ENCODE measurements at places on chromosomes 11 and 22.

DNA sequence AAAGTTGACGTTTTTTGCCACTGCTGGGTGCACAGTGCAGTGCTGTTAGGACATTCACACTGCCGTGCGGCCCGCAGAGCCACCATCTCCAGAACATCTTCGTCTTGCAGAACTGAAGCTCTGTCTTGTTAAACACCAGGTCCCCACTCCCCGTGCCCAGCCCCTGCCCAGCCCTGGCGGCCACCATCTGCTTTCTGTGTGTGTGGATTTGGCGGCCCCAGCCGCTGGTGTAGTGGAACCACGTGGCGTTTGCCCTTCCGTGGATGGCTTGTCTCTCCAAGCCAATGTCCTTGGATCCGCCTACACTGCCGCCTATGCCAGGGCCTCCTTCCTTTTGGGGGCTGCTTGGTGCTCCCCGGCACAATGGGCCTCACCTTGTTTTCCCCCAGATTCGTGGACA is 8.2 kb upstream of the MUC5AC start:
- DNase-seq: no peak

DNA sequence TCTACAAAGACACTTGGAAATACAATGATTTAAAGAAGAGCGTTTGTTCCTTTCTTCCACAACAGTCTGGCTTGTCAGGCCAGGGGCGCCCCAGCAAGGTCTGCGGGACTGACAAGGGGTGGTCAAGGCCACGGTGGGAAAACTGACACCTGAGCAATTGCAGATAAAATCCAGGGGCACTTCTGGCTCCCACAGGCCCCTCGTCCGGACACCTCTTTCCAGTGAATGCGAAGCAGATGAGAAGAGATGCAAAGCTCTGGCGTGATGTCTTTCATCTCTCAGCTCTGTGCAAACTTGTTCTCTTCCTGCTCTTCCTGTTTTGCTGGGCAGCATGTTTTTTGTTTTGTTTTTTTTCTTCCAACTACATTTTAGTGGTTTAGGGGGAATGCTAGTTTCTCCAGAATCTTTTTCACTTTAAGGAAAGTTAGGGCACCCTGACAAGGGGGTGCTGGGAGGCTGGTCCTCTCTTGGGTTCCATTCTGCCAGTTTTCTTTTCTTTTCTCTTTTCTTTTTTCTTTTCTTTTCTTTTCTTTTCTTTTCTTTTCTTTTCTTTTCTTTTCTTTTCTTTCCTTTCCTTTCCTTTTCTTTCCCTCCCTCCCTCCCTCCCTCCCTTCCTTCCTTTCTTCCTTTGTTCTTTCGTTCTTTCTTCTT is 11.1 kb upstream of the CBX6 start:
- no peak for DNase-seq

DNA sequence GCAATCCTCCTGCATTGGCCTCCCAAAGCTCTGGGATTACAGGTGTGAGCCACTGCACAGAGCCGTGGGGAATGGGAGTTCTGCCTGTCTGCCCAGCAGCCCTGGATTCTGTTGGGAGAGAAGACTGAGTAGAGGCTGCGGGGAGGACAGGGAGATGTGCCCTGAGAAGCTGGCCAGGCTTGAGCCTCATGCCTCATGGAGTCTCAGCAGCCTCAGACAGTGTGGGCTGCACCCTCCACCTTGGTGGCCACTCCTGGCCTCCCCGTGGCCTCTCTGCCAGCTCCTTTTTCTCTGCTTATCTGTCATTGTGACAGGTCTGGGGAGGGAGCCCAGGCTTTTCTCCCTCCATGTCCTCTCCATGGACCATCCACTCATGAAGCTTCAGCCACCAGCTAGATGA is 43.2 kb downstream of the DKK3 start:
- DNase-seq: no peak

DNA sequence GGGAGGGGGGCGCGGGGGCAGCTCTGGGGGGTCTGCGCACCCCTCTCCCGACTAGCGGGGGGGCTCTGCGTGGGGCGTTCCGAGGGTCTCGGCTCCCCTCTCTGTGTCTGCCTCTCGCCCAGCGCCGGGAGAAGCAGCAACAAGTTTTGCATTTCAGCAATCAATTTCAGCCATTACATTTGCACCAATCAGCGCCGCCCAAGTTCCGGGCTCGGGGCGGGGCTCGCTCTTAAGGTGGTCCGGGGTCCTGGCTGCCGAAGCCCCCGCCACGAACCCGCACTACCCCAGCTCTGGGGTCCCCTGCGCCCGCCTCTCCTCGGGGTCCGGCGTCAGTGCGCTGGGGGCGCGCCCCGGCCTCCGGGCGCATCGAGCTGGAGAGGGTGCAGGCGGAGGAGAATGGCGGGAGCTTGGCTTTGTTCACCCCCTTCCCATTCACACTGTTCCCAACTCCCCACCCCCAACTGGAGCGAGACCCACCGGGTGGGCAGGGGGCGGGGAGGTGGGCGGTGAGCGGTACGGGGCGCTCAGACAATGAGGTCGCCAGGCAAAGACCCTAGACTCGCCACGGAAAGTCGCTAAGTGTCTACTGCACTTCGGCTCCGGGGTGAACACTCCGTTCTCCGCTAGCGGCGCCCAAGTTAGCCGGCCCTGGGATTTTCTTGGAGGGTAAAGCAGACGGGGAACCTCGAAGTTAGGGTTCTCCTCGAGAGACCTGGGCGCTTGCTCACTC is at the start of gene MN1:
TSS of gene MN1 (minus strand) at position 141 of the 730 bp plus-strand sequence. CDS start 1,213 bp downstream, outside the sequence.
- peak; percentile 75 for DNase-seq

GRCh38 chr11:47394322-47395222 is 13.8 kb upstream of the SLC39A13 start:
- no peak for DNase-seq

DNA sequence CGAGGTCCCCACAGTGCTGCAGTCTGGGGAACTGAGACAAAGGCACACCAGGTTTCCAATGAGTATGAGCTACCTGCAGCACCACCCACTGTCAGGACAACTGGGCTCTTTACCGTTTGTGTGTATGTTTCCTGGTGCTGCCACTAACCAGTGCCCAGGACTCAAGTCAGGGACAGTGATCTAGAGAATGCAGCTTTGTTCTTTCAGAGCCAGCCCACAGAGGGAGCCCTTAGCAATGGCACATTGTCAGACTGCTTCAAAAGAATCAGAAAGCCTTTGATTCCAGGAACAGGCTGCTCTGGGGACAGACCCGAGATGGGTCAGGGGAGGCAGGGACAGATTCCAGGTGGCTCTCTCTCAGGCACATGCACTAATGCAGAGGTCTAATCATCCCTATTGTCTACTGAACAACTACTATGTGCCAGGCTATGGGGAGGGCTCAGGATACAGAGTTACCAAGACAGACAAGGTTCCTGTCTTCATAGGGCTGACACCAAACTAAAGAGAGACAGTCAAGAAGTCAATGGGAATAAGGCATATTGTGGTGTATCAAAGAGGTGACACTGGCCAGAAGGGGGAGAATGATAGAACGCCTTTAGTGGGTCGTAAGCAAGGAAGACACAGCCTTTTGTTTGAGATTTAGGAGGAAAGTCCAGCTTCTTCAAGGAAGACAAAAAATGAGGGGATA is 103.7 kb downstream of the VPREB1 start:
- DNase-seq: no peak

DNA sequence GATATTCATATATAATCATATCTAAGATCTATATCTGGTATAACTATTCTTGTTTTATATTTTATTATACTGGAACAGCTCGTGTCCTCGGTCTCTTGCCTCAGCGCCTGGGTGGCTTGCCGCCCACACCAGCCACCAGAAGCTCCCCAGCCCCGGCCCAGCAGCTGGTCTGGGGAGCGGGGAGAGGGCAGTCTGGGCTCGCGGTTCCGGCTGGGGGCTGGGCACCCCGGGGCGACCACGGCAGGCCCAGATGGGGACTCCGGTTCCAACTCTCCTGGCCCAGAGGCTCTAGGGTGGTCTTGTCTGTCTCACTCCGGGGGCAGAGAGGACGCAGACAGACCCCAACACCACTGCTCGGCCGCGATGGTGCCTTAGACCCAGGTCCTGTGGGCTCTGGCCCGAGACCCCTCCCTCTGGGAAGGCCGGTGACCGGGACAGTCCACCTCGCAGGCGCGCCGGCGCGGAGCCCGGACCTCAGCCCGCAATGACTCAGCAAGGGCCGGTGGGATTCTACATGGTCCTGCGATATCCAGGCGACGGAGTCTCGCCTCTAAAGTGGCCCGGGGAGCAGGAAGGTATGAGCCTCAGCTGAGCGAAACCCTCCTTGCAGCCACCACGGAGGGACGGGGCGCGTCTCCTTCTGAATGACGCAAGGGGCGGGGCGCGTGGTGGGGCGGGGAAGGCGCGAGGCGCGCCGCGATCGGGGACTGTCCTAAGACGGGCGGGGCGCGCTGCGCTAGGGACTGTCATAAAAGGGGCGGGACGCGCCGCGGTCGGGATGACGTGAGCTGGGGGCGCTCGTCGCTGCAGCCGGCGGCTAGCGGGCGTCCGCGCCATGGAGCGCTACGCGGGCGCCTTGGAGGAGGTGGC is at the start of gene DGCR6:
TSS of gene DGCR6 (plus strand) at position 781 of the 870 bp plus-strand sequence. CDS start at position 836, 55 bp downstream.
- DNase-seq: no peak

- no peak for DNase-seq
Measured at GRCh38 chr11:61134801-61135257, 26.4 kb downstream of the VPS37C start.

GRCh38 chr11:120302001-120302805 is 22.9 kb upstream of the TLCD5 start:
- DNase-seq: no peak

DNA sequence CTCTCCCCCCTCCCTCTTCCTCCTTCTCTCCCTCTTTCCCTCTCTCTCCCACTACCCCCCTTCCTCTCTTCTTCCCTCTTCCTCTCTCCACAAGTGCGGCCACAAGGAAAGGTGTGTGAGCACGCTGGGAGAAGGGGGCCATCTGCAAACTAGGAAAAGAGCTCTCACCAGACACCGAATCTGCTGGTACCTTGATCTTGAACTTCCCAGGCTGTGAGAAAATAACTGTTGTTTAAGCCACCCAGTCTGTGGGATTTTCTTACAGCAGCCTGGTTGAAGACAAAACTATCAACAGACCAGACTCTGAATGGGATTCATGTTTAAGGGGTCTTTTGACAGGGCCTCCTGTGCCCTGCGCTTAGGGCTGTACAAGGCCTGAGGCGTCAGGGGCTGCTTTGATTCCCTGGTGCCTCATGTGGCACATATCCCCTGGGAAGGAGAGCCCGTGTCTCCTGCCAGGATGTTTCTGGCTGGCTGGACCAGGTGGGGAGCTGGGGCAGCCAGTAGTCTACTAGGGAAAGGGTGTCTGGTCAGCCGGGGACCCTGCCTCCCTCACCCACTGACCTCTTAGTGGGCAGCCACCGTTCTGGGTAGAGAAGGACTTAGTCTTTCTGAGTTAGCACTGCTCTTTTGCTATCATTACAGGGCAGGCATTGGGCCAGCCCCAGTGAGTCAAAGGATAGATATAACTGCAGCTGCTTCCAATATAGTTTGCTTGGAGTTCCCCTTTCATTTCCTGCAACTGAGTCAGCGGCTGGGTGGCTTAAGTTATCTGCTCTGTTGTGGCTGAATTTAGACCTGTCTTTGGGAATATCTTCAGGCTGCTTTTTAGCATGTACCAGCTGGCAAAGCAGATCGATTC is 6.2 kb downstream of the PANX1 start:
- no peak for DNase-seq

- no peak for DNase-seq
Measured at GRCh38 chr11:2389377-2390026, 11.0 kb upstream of the TSSC4 start.

DNA sequence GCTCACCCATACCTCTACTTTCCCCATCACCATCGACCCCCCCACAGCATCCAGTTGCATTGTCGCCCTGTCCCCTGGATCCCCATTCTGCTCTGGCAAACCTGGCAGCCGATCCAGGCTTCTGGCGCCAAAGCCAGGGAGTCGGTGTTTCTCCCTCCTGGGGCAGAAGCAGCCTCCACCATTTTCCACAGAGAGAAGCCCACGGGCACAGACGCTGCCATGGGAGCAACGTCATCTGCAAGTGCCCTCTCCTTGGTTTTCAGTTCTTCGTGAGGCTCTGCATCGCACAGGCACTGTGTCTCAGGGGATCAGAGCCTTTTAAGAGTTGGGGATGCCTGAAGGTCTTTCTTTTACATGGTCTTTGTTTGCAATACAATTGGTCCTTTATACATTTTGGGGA is 2.3 kb downstream of the YPEL4 start:
- no peak for DNase-seq

DNA sequence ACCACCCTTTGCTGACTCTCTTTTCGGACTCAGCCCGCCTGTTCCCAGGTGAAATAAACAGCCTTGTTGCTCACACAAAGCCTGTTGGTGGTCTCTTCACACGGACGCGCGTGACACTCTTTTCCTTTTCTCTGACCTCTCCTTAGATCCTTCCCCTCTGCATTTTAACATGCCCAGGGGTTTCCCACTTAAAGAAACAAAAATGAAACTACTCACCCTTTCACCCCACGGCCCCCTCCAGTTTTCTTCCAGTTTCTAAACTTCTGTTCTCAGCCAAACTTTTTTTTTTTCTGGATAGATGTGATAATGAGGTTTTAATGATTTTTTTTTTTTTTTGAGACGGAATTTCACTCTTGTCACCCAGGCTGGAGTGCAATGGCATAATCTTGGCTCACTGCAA is 32.8 kb upstream of the NUP50 start:
- DNase-seq: no peak

DNA sequence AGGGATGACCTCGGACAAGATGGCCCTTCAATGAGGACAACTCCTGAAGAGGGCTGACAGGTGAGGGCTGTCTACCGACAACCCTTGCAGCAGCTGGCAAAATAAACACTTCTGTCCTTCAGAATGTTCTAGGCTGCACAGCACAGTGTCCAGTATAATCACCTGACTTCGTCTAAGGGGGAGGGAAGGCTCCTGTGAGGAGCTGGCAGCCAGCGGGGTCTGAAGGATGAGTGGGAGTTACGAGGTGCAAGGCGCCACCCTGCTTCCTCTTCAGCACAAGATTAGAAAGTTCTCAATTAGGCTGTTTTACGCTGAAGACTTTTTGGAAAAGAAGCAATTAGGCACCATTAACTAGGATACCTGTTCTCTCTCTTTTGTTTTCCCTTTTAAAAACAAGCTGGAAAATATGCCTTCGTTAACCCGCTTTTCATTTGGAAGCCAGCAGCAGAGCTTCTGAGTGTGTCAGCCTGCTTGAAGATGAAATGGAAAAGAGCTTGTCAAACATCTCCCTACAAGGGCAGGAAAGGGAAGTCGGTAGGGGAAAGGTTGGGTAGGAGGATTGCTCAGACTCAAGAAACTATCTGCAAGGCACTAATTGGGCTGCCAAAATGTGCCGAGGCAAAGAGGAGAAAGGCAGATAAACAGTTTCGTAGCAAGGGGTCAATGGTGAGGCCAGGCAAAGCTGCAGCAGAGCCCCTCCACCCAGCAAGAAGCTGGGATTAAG is 592.2 kb upstream of the CADM1 start:
- DNase-seq: no peak

DNA sequence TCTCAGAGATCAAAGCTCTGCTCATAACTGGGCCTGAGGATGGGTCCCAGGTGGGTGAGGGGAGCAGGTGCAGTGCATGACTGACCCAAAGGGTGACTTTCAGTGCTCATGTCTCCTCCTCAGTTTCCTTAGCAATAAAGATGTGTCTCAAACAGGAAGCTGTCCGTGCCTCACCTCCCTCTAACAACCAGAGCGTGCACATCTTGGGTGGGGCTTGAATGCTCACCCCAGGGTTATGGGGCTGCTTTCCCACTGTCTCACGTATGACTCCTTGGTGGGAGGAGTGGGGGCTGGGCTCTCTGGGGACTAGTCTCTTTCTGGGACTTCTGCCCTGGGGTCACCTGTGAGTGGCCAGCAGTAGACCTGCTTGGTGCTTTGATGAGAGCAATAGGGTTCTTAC is 53.9 kb upstream of the PHOX2A start:
- no peak for DNase-seq
